ENCODE measurements at places on chromosomes 6 and 20.

DNA sequence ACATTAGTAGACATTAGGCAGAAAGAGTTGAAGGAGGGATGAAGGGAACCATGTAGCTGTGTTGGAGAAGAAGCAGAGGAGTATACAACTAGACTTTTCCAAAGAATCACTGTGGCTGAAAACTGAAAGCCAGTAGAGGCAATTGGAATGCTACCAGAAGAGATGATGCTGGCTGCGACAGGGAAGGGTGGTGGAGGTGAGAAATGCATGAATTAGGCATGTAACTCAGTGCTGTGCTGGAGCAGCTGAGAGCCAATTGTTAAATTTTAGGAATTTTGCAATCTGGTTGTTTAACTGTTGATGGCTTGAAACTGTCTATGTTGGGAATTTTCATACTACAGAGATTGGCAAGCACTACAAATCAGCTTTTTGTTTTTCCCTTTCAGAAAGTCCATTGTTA, 35.8 kb upstream of the SIRPG start:
- DNase-seq = no peak

DNA sequence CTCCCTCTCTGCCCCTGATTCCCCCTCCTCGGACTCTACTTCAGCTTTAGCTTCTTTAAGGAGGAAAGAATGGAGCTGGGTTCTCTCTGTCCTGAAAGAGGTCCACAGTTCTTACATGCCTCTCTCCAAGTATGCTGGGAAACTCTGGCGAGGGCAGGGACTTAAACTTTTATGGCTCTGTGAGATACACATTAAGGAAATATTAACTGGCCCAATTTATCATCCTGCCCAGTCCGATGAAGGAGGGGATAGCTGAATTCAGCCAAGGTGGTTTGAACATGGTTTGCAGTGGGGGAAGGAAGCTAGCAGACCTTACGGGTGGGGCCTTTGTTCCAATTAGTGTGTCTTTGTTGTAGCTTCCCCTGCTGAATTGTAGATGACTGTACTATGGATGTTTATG, 121.7 kb downstream of the EYA4 start:
- DNase-seq = no peak

DNA sequence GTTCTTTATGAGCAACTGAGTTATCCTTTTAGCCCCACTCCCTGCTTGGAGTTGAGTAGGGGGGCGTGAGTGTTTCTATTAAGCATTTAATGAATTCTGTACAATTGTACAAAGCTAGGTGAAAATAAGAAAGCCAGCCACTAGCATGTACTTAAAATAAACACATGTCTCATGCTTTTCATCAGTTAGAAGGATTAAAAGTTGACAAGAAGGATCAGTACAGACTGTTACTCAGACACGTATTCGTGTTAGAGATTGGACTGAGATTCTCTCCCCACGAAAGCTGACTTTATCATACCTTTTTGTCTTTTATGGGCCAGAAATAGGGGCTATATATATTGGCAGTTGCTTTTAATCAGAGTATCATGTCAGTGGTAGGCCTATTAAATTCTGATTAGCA, 1.7 kb downstream of the HSF2 start:
- DNase-seq = no peak

- no peak for DNase-seq
These were observed 170.7 kb downstream of the SLC16A10 start for GRCh38 chr6:111258010-111258409.

DNA sequence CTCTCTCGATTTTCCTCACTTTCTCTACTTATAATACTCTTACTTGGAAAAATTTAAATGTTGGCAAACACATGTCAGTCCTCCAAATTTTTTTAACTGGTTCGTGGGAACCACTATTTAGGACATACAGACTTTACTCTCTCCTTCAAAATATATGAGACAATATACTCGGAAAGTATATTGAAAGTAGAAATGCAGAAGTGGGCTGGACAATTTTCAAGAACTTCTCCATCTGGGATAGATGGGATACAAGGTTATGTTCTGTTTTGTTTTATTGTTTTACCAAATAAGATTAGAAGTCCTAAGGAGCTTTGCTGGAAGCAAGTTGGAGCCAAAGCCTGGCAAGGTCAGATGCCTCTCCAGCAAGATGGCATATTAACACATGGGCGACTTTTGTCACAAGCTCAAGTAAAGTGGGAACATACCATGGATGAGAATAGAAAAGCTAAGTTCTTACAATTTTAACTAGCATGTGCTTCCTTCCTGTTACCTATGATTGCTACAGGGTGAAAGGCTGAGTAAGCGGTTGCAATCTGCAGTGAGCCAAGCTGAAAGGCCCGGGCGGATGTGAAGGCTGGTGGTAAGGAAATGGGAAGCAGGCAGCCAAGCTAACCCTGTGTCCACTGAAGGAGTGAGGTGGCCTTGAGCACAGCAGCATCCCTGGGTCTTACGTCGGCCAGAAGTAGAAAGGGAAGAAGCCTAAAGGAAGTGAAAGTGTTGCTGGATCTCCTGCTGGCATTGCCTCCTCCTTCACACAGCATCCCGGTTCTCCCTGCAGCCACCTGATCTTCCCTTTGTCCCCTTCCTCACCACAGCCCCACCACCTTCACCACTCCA, 7.1 kb downstream of the MAP3K5 start:
- DNase-seq = no peak

- DNase-seq = no peak
These were observed 40.1 kb downstream of the TBPL1 start for GRCh38 chr6:133992992-133993680.

- no peak for DNase-seq
These were observed 38.9 kb upstream of the ENPP1 start for GRCh38 chr6:131768964-131769363.

- DNase-seq = no peak
These were observed 22.4 kb downstream of the TRMT6 start for GRCh38 chr20:5927749-5928462.

DNA sequence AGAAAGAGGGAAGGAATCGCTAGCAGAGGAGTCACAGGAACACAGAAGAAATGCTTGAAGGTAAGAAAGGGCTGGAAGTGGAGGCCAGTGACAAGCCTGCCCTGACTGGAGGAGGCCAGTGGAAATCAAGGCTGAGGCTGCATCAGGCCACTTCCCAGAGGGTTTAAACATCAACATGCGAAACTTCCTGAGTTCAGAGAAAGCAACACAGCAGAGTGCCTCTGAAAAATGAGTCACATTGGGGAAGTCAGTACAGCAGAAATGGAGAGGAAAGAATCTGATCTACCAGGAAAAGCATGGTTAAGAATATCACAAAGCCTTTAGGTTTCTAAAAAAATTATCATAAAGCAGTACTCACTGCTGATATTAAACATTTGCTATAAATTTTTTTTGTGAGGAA, 23.3 kb downstream of the NAPB start:
- no peak for DNase-seq
